ENCODE measurements at places on chromosomes 3 and 15. TPM values are rescaled to one million over a fixed set of nuclear protein-coding genes. Genes with fewer than 3 reads are reported as not detected.

AGBL1 gene
- total RNA-seq: not detected

FGF12 gene
- 2.1 TPM for total RNA-seq

TMEM40 gene
- not detected for total RNA-seq

EXD1 gene
- not detected for total RNA-seq

IGSF10 gene
- 13.6 TPM for total RNA-seq

RASL12 gene
- 0.69 TPM for total RNA-seq

ACKR4 gene
- not detected for total RNA-seq

ASB14 gene
- not detected for total RNA-seq

CLDN18 gene
- total RNA-seq: not detected

PYGO1 gene
- total RNA-seq: 6.8 TPM

KCNMB2 gene
- total RNA-seq: not detected

DNA sequence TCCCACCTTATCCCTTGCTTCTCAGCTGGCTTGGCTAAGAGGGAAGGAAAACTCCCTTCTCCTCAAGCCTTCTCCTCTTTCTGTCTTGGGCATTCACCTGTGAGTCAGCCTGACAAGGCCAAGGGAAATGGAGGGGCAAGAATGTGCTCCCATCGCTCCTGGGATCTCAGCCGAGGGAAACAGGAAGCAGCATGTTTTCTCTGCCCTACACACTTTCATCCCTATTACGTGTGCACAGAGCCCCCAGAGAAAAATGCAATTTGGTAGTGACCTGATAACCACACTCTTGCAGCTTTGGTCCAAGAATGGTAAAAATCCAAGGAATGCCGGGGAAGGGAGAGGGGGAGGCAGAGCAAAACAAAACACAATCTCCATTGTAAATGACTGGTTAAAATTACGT is 32.9 kb upstream of the MTMR10 start:
- peaks cover 14% of the 10 kb centered on the region for H3K4me1 ChIP-seq
- H3K27ac ChIP-seq: no peak overlapping the region
- no peak for DNase-seq
- no peaks in the 10 kb centered on the region for H3K36me3 ChIP-seq

- DNase-seq: no peak
- no peaks in the 10 kb centered on the region for H3K36me3 ChIP-seq
- H3K27ac ChIP-seq: no peak overlapping the region
- no peaks in the 10 kb centered on the region for H3K4me1 ChIP-seq
- peaks cover 68% of the 10 kb centered on the region for H3K27me3 ChIP-seq
Observed at GRCh38 chr15:34725556-34725955, 29.2 kb downstream of the GJD2 start.

DNA sequence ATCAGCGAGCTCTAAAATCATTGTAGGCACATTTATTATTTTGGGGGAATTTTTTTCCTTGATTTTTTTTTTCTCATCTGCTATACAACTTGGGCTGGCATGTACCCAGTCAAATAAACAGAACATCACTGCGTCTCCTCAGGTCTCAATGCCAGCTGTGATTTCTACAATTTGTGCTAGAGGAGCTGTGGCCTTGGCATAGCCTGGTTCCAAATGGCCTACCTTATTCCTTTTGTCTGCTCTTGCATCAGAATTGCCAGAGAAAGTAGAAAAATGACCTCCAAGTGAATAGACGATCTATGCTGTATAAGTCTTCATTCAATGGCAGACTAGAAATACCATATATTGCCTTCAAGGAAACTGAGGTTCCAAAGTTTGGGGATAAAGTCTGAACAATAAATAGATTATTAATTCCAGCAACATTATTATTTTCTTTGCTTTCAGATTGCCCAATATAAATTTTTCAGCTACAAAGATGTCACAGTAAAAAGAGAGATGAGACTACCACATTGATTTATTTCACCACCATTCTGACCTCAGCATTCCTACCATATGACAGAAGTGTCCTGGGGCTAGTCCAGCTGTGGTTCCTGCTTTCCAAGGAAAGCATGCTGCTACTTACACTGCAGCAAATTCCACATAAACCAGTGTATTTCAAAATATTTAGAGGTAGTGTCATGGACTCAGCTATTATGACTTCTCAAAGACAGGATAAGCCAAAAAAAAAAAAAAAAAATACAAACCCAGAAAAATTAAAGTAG is 493.9 kb upstream of the ZNF385D start:
- no peaks in the 10 kb centered on the region for H3K27me3 ChIP-seq
- no peak overlapping the region for H3K4me3 ChIP-seq
- no peaks in the 10 kb centered on the region for H3K36me3 ChIP-seq
- no peak for DNase-seq

- no peak overlapping the region for H3K4me3 ChIP-seq
- H3K36me3 ChIP-seq: no peaks in the 10 kb centered on the region
- no peak for DNase-seq
- H3K4me1 ChIP-seq: no peaks in the 10 kb centered on the region
- H3K27me3 ChIP-seq: no peaks in the 10 kb centered on the region
- no peak overlapping the region for H3K27ac ChIP-seq
Observed at GRCh38 chr3:36476286-36476942, 96.1 kb downstream of the STAC start.

DNA sequence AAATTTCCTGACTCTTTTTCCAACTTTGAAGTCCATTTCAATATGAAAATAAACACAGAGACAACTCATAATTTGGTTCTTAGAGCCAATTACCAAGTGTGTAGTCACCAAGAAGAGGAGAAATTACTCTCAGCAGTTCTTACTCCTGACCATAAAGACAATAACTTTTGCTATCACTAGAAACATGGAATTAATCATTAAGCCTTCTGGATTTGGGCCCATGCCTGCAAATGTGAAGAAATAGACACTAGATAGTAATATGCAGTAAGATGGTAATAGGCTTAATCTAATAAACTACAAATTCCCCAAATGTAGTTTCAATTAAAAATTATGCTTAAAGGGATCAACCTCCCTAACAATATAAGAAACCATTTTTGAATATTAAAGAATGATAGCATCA is 185.1 kb upstream of the AGTR1 start:
- H3K27ac ChIP-seq: no peak overlapping the region
- H3K4me3 ChIP-seq: no peak overlapping the region
- H3K36me3 ChIP-seq: no peaks in the 10 kb centered on the region
- DNase-seq: no peak
- peaks cover 14% of the 10 kb centered on the region for H3K27me3 ChIP-seq
- H3K4me1 ChIP-seq: no peaks in the 10 kb centered on the region

DNA sequence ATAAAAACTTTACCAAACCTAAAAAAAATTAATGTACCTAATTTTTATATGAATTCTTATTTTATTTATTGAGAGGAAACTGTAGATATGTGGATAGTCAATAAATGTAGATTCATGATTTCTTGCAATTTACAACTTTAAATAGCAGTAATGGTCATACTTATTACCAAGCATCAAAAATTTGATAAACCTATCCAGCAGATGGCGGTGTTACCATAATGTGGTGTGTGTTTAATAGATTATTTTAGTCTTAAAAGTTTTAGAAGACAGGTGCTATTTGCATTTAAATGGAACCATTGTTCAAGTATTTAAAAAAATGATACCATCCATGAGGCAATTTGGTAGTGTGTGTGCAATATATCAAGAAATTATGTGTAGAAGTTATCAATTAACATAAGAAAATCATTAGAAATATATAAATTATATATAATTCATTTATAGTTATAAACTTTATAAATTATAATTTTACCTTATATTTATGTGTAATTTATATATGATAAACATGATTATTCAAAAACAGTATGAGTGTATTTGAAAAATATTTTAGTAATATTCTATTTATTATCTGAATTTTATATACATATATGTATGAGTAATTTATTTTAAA is 176.0 kb upstream of the BCHE start:
- H3K4me1 ChIP-seq: no peaks in the 10 kb centered on the region
- H3K27me3 ChIP-seq: no peaks in the 10 kb centered on the region
- DNase-seq: peak; percentile 56

GRCh38 chr3:25033407-25034029 is 394.5 kb upstream of the RARB start:
- H3K4me3 ChIP-seq: no peak overlapping the region
- H3K36me3 ChIP-seq: no peaks in the 10 kb centered on the region
- H3K27ac ChIP-seq: no peak overlapping the region
- peak; percentile 67 for DNase-seq

GRCh38 chr3:70806556-70806955 is 494.1 kb upstream of the MDFIC2 start:
- no peaks in the 10 kb centered on the region for H3K36me3 ChIP-seq
- no peak overlapping the region for H3K4me3 ChIP-seq
- DNase-seq: no peak
- H3K27me3 ChIP-seq: no peaks in the 10 kb centered on the region
- H3K4me1 ChIP-seq: no peaks in the 10 kb centered on the region

DNA sequence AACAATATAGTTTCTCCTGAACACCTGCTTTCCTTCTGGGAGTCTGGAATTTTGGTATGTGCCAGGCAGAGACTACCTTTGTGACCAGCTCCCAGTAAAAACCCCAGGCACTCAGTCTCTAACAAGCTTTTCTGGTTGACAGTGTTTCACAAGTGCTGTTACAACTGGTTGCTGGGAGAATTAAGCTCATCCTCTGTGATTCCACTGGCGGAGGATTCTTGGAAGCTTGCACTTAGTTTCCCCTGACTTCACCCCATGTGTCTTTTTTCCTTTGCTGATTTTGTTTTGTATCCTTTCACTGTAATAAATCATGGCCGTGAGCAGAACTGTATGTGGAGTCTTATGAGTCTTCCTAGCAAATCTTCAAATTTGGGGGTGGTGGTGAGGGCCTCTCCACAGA is 5.7 kb upstream of the TAGLN3 start:
- no peaks in the 10 kb centered on the region for H3K4me1 ChIP-seq
- H3K4me3 ChIP-seq: no peak overlapping the region
- H3K27me3 ChIP-seq: no peaks in the 10 kb centered on the region

DNA sequence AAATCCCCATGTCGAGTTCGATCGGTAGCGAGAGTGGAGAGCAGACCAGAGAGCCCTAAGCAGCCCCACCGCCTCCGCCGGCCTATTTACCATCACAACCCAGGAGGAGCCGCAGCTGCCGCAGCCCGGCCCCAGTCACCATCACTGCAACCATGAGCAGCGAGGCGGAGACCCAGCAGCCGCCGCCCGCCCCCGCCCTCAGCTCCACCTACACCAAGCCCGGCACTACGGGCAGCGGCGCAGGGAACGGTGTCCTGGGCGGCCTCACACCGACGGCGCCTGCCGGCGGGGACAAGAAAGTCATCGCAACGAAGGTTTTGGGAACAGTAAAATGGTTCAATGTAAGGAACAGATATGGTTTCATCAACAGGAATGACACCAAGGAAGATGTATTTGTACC is 89.5 kb upstream of the TPM1 start:
- no peak for DNase-seq
- H3K36me3 ChIP-seq: no peaks in the 10 kb centered on the region
- no peak overlapping the region for H3K4me3 ChIP-seq

DNA sequence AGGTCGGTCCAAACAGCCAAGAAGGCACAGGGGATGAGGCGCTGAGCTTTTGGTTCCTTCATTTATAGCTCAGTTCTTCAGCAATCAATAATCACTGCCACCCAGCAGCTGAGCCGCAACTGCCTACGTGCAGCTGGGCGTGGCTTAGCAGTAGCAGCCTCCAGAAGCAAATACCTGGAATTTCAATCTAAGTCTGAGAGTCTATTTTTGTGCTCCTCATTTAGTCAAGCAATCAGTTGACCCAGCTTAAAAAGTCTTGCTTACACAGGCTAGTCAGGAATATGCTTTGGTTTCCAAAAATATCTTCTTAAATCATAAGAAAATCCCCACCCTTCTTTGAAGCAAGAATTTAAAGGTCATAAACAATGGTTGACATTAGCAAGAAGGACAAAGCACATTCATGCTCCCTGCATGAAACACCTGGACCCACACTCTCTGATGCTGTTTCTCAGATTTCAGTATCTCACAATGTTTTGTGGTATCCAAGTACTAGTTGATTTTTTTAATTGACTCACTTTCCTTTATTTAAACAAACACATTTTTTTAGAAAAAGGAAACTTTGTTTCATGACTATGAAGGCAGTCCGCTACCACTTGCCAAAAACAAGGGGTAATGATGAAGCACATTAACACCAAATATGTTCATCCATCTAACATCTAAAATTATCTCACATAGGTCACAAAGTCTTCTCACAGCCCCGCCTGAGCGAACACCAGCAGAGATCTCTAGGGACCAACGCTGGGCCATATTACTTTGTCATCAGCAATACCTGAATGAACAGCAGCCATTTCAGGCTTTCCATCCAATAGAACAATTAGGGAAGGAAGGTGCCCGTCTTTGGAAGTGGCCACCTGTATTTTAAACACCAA is 106.1 kb downstream of the OXNAD1 start:
- no peaks in the 10 kb centered on the region for H3K27me3 ChIP-seq
- no peak overlapping the region for H3K27ac ChIP-seq
- H3K4me3 ChIP-seq: no peak overlapping the region
- H3K4me1 ChIP-seq: no peaks in the 10 kb centered on the region
- DNase-seq: no peak
- H3K36me3 ChIP-seq: no peaks in the 10 kb centered on the region

- H3K4me1 ChIP-seq: peaks cover 29% of the 10 kb centered on the region
- no peaks in the 10 kb centered on the region for H3K27me3 ChIP-seq
- H3K36me3 ChIP-seq: peaks cover 75% of the 10 kb centered on the region
- peak overlapping the region; percentile 65 for H3K27ac ChIP-seq
- no peak overlapping the region for H3K4me3 ChIP-seq
- no peak for DNase-seq
Observed at GRCh38 chr3:58260733-58261132, 23.1 kb downstream of the ABHD6 start.

GRCh38 chr3:101527441-101527840 is 14.4 kb upstream of the SENP7 start:
- H3K27me3 ChIP-seq: no peaks in the 10 kb centered on the region
- no peaks in the 10 kb centered on the region for H3K36me3 ChIP-seq
- no peaks in the 10 kb centered on the region for H3K4me1 ChIP-seq
- no peak overlapping the region for H3K27ac ChIP-seq

DNA sequence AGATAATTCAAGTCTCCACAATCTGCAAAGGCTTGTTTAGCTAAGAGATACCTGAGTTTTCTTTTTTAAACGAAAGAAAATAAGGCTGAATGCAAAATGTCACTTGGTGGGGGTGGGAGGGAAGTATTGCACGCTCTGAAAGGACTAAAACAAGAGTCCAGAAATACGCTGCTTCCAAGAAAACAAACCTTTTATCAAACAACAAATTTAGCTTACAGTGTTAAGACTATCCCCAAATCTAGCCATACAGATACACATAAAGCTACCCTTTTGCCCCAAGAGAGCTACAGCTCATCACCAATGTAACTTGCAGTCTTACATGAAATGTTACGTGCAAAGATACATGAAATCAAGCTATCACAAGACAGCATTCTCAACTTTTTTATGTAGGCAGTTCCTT is 522.5 kb downstream of the FOXP1 start:
- H3K4me3 ChIP-seq: no peak overlapping the region
- no peaks in the 10 kb centered on the region for H3K27me3 ChIP-seq
- peaks cover 60% of the 10 kb centered on the region for H3K4me1 ChIP-seq
- H3K36me3 ChIP-seq: no peaks in the 10 kb centered on the region
- DNase-seq: no peak

GRCh38 chr3:7745711-7746110 is 755.9 kb upstream of the LMCD1 start:
- no peak overlapping the region for H3K27ac ChIP-seq
- H3K27me3 ChIP-seq: no peaks in the 10 kb centered on the region
- no peaks in the 10 kb centered on the region for H3K36me3 ChIP-seq
- no peaks in the 10 kb centered on the region for H3K4me1 ChIP-seq
- DNase-seq: no peak
